ENCODE measurements at places on chromosomes 5 and 9.

DNA sequence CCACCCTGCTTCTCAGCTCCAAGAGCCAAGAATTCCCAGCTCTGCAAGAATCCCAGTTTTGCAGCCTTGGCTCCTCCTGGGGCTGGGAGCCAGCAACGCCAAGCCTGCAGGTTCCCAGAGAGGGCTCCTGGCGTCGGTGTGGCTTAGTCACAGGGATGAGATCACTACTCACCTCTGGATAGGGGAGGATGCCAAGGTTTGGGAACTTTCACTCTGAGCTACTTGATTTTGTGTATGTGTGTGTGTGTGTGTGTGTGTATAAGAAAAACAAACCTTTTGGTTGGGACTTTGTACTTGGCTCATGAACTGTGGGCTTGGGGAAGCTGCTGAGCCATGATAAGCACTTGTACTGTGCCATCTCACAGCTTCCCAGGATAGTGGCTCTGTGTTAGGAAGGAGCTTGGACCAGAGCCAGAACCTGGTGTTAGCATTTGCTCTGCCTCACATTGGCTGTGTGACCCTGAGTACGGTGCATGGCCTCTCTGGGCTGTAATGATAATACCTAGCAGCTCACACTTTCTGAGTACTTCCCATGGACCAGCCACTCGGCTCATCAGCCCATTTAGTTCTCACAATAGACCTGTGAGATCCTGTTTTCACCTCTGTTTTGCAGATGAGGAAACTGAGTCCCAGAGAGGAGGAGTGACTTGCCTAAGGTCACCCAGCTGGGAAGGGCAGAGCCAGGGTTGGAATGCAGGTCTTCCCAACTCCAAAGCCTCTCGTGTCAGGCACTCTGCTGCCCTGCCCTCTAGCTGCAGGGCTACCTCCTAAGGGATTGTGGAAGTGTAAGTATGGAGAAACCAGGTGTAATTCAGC lies 41.4 kb upstream of the DAB2IP start:
- peak; percentile 54 for DNase-seq

- no peak for DNase-seq
These were observed 17.0 kb upstream of the MXD3 start for GRCh38 chr5:177328545-177329231.

DNA sequence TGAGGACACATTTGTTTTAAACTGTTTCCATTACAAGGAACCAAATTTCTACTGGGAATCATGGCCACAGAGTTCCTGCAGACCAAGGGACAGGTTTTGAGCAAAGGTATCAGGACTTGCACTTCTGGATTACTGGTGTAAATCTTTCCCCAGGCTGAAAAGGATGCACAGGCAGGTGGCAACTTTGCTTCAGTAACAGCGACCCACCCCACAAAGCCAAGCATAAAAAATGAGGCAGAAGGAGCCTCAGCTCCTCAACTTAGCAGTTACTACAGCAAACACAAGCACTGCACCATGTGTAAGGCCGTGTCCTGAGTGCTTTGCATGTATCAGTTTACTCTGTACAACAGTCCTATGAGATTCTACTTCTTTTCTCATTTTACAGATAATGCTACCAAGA lies 251.9 kb downstream of the EBF1 start:
- no peak for DNase-seq

GRCh38 chr9:36484124-36484523 lies 84.1 kb upstream of the RNF38 start:
- no peak for DNase-seq

DNA sequence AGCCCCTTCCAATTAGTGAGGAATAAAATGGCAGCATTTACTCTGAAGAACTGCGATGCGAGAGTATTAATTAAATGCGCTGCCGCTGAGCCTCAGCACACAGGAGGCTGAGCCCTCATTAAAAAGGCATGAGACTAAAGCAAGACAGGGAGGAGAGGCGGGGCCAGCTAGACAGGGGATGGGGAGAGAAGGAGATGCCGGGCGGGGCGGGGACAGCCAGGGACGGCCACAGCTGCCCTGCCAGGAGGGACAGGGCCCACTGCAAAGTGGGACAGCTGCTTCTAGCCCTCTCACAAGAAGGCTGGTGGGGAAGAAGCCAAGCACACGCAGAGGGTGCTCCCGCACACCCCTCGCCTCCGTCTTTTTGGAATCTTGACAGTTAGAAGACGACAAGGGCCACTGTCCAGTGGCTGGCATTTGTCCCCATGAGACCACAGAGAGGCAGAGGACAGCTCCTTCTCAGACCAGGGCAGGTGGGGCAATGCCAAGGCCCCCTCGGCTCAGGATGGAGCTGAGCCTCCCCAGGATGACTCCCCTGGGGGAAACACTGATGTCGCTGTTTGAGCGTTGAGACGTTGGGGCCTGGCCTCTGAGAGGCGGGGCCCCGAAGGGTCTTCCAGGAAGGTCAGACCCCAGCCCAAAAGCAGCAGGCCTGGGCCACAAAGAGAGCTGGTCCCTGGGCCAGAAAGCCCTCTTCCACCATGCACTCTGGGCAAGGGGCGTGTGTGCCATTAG lies 26.9 kb downstream of the ADAMTS2 start:
- peak; percentile 13 for DNase-seq

GRCh38 chr9:468766-469426 lies 254.2 kb downstream of the DOCK8 start:
- DNase-seq: peak; percentile 5

DNA sequence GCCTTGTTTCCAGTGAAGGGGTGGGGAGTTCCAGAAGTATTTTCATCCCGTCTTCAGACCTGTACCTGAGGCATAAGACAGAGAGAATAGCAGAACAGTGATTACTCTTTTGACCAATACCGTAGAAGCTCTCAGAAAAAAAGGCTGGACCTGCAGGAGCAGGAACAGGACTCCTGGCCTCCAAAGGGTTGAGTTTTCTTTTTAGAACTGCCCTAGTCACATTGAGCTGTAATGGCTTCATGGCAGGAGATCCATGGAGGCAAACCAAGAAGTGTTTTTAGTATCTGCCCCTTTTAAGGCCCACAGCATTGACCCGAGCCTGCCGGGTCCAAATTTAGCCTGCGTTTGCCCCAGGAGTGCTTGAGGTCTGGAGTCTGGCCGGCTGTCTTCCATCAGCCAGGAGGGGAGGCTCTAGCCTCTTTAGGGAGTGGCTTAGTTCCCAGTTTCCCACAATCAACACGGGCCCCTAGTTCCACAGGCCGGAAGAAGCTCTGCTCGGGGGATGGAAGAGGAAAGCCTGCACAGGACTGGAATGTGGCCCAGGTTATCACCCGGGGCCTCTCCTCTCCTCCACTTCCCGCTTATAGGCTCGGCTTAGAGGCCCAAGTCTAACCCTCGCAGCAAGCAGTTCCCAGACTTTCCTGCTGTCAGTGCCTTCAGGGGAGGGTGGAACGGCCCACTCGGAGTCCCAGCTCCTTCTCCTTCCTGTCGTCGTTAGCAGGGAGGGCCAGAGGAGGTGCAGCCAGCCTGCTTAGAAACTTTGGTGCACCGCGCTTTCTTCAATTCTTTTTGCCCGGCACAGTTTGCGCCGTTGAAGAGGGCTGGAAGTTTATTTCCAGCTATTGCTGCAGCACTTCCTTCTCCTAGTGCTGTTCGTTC lies 80.7 kb downstream of the C9orf152 start:
- peak; percentile 76 for DNase-seq

GRCh38 chr5:113172231-113172826 lies 195.7 kb downstream of the DCP2 start:
- DNase-seq: no peak

- DNase-seq: no peak
These were observed 64.5 kb downstream of the MTREX start for GRCh38 chr5:55372130-55372925.

DNA sequence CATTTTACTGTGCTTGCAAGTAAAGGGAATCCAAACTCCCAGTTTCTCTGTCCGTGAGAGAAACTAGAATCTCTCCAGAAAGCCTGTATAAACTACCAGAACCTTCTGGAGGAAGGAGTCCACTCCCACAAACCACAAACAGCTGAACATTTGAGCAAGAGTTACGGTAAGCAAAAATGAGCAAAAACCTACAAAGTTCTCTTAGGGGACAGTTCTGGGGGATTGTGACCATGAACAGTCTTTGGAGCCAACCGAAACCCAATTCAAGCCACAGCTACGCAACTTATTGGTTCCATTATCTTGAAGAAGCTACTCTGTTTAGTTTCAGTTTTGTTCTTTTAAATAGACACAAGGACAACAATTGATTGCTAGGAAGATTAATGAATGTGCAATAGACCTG lies 330.6 kb downstream of the ASTN2 start:
- no peak for DNase-seq

DNA sequence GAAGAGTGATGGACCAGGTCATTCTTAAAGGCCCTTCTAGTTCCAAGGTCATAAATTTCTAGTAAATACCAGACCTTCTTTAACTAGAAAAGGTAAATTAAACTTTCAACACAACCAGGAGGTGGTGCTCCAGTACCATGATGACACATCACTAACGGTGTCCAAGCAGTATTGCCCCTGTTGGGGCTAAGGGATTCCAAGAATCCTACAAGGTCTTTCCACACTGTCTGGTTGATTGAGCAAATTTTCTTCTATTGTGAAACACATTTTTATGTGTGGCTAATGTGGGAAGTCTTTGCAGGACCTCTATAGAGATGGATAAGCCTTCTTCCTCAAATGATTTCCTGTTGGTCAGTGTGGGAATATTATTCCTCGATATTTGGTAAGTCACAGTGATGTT lies 459.6 kb upstream of the PAPPA start:
- no peak for DNase-seq

GRCh38 chr9:129875181-129875611 lies 39.9 kb downstream of the USP20 start:
- DNase-seq: no peak

DNA sequence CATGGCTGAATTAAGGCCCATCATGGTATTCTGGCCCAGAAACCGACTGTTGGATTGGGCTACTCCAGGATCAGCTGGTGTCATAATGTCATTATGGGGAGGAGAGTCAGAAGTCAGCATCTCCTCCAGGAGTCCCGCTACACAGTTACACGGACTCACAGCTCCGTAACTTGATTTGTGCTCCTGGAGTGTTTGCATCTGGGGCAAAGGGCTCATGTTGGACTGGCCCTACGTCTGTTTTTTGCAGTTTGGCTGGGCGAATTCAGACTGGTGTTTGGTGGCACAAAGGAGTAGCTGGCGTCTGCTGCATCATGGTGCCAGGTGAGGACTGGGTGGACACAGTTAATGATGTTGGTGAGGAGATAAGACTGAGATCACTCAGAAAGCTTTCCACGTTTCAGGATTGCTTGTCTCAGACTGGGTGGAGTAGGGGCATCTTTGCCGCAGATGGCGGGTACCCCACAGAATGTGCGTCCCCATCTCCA lies 31.3 kb downstream of the OR2V1 start:
- no peak for DNase-seq

DNA sequence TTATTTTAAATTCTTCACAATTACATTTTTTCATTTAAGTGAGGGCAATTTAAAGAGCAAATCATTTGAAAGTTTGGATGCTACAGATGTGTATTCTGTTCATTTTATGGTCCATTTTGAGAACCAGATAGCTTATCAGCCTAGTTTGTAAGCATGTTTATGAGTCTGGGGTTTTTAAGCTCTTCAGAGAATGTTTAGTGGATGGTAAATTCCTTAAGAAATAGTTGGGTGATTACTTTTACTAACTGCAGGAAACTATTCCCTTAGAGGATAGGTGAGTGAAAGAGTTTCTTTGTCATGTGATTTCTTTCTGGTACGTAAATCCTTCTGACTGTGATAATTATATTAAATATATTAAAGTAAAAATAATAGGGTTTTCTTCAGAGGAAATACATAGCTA lies 17.6 kb downstream of the RASGRF2 start:
- DNase-seq: no peak

- peak; percentile 92 for DNase-seq
These were observed at the start of gene MAST4 for GRCh38 chr5:66595756-66596635. TSS of gene MAST4 (plus strand) at chr5:66596393. CDS start at chr5:66596656, 263 bp downstream.

DNA sequence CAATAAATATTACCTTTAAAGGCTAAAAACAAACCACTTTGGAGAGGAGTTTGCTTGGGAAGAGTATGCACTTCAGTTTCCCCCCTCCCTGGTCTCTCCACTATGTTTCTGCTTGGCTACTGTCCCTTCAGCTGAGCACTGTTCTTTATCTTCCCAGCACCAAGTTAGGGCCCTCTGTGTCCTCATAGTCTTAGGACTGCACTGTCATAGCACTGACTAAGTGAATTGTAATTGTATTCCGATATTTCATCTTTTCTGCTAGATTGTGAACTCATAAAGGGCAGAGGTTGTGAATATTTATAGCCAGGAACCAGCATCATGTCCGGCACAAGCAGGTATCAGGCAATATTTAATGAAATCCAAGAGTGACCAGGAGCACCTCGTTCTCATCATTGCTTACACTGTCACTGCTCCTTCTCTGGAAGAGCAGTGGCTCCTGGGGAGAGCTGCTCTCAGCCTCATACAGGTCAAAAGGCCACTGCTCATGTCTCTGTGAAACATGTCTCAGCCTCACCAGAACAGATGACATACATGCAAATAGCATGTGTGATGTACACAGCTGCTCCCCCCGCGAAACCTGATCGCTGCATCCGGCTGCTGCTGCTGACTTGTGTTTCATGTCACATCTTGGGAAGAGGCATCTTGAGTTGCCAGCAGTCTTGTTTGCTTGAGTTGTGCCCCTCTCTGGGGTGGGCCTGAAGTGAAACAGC lies 279.7 kb upstream of the MSX2 start:
- no peak for DNase-seq

DNA sequence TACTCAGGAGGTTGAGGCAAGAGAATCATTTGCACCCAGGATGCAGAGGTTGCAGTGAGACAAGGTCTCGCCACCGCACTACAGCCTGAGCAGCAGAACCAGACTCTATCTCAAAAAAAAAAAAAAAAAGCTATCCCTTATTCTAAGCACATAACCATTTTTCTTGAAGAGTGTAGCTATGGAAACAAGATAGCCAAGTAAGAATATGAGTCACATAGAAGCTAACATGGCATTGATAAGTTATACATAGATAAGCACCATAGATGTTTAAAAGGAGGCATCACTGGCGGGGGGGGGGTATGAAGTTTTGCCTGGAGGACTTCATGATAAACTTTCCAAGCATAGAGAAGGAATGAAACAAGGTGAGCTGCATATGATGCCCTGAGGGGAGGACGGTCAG lies 26.0 kb downstream of the CHSY3 start:
- DNase-seq: no peak

DNA sequence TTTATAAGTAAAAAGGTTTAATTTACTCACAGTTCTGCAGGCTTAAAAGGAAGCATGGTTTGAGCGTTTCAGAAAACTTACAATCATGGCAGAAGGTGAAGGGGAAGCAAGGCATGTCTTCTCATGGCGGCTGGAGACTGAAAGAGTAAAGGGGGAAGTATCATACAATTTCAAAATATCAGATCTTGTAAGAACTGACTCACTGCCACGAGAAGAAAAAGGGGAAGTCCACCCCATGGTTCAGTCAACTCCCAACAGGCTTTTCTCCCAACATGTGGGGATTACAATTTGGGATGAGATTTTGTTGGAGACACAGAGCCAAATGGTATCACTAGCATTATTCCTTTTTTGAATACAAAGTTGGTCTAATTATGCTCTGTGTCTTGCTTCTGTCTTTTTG lies 627.9 kb upstream of the ST8SIA4 start:
- no peak for DNase-seq

GRCh38 chr9:128254362-128254761 lies 21.4 kb downstream of the GOLGA2 start:
- DNase-seq: no peak

- no peak for DNase-seq
These were observed 182.3 kb downstream of the C9orf152 start for GRCh38 chr9:110025551-110026170.

GRCh38 chr5:173475780-173476179 lies 140.7 kb downstream of the BOD1 start:
- DNase-seq: no peak
